ENCODE measurements at places on chromosomes 7 and 10. TPM values are rescaled to one million over a fixed set of nuclear protein-coding genes. Genes with fewer than 3 reads are reported as not detected.
A peak's percentile ranks its signal among the peaks of the same experiment; 100 is the strongest.

DNA sequence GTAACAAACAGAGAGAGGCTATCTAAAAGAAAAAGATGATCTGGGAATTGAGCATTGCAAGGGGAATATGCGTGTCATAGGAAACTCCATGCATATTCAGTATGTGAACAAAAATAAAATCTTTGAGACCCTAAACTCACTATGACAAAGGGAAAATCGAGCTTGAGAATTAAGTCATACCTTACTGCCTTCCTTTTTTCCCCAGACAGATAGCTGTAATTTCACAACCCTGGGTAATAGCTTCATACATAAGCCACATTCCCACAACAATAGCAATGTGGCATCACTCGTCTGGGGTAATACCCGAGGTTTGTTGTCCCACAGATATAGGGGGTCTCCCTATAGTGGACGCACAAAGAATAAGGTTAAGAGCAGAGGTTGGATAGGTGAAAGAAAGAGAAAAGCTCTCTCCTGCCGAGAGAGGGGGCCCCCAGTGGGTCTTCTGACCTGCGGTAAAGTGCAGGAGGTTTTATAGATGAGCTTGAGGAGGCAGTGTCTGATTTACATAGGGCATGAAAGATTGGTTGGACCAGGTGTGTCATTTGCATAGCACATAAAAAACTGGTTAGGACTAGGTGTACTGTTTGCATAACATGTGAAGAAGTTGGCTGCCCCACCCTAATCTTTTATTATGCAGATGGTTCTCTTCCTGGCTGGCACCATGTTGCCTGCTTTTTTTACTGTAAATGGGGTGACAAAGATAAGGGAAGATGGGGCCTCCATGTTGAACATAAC is 11.6 kb downstream of the CYP3A43 start:
- H3K27ac ChIP-seq: no peak overlapping the region
- no peaks in the 10 kb centered on the region for H3K27me3 ChIP-seq
- no peak for DNase-seq
- H3K4me3 ChIP-seq: no peak overlapping the region
- H3K36me3 ChIP-seq: no peaks in the 10 kb centered on the region
- no peaks in the 10 kb centered on the region for H3K4me1 ChIP-seq

DNA sequence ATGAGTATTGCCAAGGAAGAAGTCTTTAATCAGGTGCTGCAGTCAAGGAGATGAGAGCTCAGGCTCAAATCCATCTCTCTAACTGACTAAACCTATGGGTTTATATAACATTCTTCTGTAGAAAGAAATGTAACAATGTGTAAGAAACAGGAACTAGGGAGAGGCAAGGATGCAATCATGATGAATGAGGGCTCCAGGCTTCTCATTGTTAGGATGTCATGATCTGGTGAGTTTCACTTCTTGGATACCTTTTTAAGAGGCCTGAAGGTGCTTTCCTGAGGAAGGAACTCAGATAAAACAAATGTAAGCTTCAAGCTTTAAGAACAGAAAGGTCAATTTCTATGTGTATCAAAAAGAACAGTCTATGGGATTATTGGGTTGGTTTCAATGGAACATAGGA is 30.8 kb upstream of the SCIN start:
- no peaks in the 10 kb centered on the region for H3K27me3 ChIP-seq
- H3K4me1 ChIP-seq: no peaks in the 10 kb centered on the region
- no peak for DNase-seq
- no peak overlapping the region for H3K27ac ChIP-seq
- no peak overlapping the region for H3K4me3 ChIP-seq
- no peaks in the 10 kb centered on the region for H3K36me3 ChIP-seq

DNA sequence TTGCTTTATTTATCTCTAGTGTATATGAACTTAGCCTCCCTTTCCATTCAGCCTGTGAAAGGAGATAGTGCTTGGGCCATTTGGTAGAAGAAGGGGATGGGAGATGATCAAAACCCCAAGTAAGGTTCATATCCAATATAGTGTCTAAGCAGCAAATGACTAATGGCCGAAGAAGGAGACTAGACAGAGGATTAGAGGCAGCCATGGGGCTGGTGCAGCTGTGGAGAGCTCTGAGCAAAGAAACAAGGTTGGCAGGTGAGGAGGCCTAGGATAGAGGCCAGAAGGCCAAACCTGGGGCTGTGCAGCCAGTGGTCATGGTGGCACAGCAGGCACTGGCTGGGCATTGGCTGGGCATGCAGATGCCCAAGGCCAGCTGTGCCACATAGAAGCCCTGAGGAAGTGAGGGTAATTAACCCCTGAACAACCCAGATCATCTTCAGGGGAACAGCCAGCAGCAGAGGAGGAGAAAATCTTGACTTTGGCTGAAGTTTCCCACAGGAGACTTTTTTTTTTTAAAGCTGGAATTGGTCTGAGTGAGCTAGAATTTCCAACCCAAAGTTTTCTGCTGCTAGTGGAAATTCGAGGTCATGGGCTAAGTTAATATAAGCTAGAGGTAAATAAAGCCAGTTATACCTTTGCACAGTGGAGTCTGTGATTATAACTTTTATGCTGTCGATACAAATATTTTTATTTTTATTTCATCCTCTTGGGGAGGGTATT is 10.3 kb upstream of the CPA1 start:
- no peak for DNase-seq
- H3K36me3 ChIP-seq: no peaks in the 10 kb centered on the region
- no peak overlapping the region for H3K27ac ChIP-seq
- no peak overlapping the region for H3K4me3 ChIP-seq
- no peaks in the 10 kb centered on the region for H3K27me3 ChIP-seq

DNA sequence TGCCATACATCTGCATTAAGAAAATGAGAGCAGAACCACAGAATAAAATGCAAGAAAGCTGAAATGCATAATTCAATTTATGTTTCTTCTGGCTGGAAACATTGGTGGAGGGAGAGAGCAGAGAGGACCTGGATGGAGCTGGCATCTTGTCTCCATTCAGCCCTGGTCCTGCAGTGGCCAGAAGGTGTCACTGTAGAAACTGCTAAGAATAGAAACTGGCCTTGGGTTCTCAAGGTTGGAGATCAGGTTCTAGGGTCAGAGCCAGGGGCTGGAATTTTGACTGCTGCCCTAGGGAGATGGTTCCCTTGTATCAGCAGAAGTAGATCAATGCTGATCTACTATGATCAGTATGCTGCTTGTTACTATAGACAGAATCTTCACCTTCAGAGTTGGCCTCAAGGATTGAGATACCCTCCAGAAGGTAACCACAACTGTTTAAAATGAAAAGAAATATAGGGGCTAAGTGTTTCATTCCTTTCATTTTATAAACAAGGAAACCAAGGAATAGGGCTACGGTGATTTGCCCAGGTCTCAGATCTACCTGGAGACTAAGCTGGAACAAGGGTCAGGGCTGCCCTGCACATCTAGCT is 13.1 kb downstream of the TAS2R41 start:
- H3K4me3 ChIP-seq: no peak overlapping the region
- H3K36me3 ChIP-seq: no peaks in the 10 kb centered on the region
- no peaks in the 10 kb centered on the region for H3K27me3 ChIP-seq
- H3K4me1 ChIP-seq: no peaks in the 10 kb centered on the region
- H3K27ac ChIP-seq: no peak overlapping the region
- no peak for DNase-seq

DNA sequence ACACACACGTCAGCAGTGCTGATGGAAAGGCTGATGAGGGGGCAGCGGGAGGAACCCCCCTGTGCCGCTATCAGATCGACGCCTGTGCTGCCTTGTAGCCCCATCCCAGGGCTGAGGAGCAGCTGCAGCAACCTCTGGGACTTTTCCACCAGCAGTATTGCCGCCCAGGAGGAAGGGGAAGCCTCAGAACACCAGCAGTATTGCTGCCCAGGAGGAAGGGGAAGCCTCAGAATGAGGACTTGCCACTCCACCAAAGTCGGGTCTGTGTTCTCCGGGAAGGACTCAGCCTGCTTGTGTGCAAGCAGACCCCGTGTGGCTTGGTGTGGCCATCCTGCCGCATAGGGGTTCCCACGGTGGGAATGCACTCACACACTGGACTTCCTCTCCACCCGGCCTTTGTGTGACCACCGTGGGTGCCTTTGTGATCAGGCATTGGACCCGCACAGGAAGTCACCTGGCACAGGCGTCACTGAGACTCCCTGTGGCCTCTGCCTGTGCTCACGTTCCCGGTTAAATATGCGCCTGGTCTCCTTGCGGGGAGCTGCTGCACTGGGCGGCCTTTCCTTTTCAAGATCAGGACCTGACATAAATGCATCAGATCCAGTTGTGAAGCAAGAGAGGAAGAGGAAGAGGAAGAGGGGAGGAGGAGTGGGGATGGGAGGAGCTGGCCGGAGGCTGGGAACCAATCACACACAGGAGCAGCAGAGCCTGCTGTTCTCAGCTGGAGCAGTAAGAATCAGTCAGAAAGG is 248.5 kb downstream of the DNAJB6 start:
- H3K27ac ChIP-seq: no peak overlapping the region
- no peaks in the 10 kb centered on the region for H3K36me3 ChIP-seq
- DNase-seq: no peak
- peaks cover 11% of the 10 kb centered on the region for H3K27me3 ChIP-seq

DNA sequence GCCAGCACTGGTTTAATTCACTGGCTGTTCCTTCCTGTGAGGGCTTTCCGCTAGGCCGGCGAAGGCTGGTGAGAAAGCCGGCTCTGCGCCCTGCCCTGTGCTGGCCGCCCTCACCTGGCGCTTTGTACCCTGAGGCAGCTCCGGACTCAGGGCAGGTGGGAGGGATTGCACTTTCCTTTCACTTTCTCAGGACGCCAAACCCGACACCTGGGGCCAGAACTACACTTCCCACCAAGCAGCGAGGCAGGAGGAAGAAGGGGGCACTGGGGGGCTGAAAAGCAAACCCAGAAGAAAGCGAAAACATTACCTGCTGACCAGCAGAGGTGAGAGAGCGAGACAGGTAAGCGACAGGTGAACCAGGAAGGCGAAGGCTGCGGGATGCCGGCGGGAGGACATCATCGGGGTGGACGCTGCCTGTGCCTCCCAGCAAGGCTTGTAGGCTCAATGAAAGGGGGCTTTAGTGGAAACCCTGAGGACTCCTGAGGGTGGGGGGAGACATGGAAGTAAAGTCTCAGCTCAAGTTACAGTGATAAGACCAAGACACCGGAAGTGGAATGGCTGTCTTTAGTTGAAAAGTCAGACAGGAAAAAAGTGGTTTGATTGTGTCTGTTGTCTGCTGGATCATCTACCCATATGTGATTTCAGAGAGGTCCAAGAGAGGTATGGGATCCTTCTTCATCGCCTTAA is at the start of gene RAB19:
Gene RAB19, plus strand, starts transcription at position 181 of the 687 bp plus-strand sequence. CDS start 3,589 bp downstream, outside the sequence.
- DNase-seq: peak; percentile 43
- H3K4me1 ChIP-seq: peaks cover 10% of the 10 kb centered on the region

MRLN gene
- total RNA-seq: not detected

TUBAL3 gene
- not detected for total RNA-seq

DNA sequence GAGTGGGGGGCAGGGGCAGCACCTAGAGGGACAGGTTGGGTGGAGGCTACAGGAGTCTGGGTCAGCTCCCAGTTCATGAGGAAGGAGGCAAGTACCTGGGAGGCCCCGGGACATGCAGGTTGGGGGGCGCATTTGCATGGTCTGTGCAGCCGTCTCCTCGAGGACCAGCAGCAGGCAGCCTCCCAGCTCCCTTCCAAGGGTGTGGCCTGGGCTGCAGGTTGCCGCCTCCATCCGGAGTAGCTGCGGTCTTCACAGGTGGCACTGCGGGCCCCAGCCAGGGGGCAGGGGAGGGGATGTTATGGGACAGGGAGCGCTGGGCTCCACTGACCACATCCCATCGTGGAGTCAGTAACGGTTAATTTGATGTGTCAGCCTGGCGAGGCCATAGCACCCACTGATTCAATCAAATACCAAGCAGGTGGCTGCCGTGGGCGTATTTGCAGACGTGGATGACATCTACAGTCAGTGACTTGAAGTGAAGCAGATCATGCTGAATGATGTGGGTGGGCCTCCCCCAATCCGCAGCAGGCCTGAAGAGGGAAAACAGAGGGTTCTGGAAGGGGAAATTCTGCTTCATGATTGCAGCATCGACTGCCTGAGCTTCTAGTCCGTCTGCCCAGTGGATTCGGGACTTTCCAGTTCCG is 81.6 kb downstream of the PRKAG2 start:
- no peak overlapping the region for H3K4me3 ChIP-seq
- no peaks in the 10 kb centered on the region for H3K36me3 ChIP-seq
- H3K27ac ChIP-seq: no peak overlapping the region
- peaks cover 7% of the 10 kb centered on the region for H3K4me1 ChIP-seq

PRKRIP1 gene
- 27.3 TPM for total RNA-seq

TAS2R4 gene
- total RNA-seq: 0.92 TPM

MKX gene
- total RNA-seq: 0.20 TPM

PDAP1 gene
- total RNA-seq: 210 TPM

- no peak overlapping the region for H3K27ac ChIP-seq
- no peak for DNase-seq
- no peaks in the 10 kb centered on the region for H3K27me3 ChIP-seq
- no peaks in the 10 kb centered on the region for H3K36me3 ChIP-seq
Observed at GRCh38 chr7:94590526-94591162, 65.3 kb downstream of the SGCE start.

GRCh38 chr7:65251851-65252620 is 121.6 kb upstream of the ZNF92 start:
- H3K36me3 ChIP-seq: no peaks in the 10 kb centered on the region
- no peaks in the 10 kb centered on the region for H3K27me3 ChIP-seq
- DNase-seq: peak; percentile 31
- peak overlapping the region; percentile 55 for H3K4me3 ChIP-seq
- H3K27ac ChIP-seq: no peak overlapping the region

DNA sequence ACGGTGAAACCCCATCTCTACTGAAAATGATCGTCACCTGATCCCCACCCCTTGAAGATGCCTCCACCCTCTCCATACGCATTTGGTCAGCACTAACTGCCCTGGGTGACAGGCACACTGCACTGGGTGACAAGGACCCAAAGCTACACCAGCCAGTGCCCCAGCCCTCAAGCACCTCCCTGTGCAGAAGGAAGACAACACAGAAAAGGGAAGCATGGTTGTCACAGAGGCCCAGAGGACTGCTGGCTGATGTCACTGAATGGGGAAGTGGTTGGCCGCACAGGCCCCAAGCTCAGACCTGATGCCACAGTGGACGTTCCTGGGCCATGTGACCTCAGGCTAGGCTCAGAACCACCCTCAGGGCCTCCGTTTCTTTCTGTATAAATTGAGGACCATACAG is 4.2 kb upstream of the PILRA start:
- peaks cover 5% of the 10 kb centered on the region for H3K36me3 ChIP-seq
- peak; percentile 21 for DNase-seq
- H3K4me3 ChIP-seq: no peak overlapping the region
- H3K27me3 ChIP-seq: no peaks in the 10 kb centered on the region
- peaks cover 18% of the 10 kb centered on the region for H3K4me1 ChIP-seq
- peak overlapping the region; percentile 6 for H3K27ac ChIP-seq

GRCh38 chr10:127878475-127879055 is 14.2 kb downstream of the CLRN3 start:
- no peak for DNase-seq
- H3K27ac ChIP-seq: no peak overlapping the region
- no peaks in the 10 kb centered on the region for H3K36me3 ChIP-seq
- H3K27me3 ChIP-seq: no peaks in the 10 kb centered on the region
- H3K4me3 ChIP-seq: no peak overlapping the region

CTTNBP2 gene
- total RNA-seq: not detected

GRCh38 chr10:75377869-75378268 is 23.7 kb downstream of the ZNF503 start:
- no peak overlapping the region for H3K27ac ChIP-seq
- no peaks in the 10 kb centered on the region for H3K36me3 ChIP-seq
- H3K4me3 ChIP-seq: no peak overlapping the region
- no peaks in the 10 kb centered on the region for H3K4me1 ChIP-seq
